ENCODE measurements at places on chromosomes 7 and 10. TPM values are rescaled to one million over a fixed set of nuclear protein-coding genes. Genes with fewer than 3 reads are reported as not detected.

Gene SFRP4
- not detected for total RNA-seq

Gene PDE1C
- not detected for total RNA-seq

Gene GIMAP7
- 46.9 TPM for total RNA-seq

Gene PRRT4
- total RNA-seq, result 0.21 TPM

Gene SCIN
- total RNA-seq, result not detected

Gene RADIL
- 0.26 TPM for total RNA-seq

Gene PDZD8
- total RNA-seq, result 20.2 TPM

Gene WAC
- total RNA-seq, result 135 TPM

GRCh38 chr7:49037346-49038210, 113.2 kb downstream of the CDC14C start:
- DNase-seq, result no peak
- no peak overlapping the region for H3K4me3 ChIP-seq
- H3K4me1 ChIP-seq, result no peaks in the 10 kb centered on the region
- no peaks in the 10 kb centered on the region for H3K36me3 ChIP-seq
- H3K27ac ChIP-seq, result no peak overlapping the region
- H3K27me3 ChIP-seq, result no peaks in the 10 kb centered on the region

GRCh38 chr7:22561321-22561811, 61.4 kb upstream of the STEAP1B start:
- peaks cover 54% of the 10 kb centered on the region for H3K4me1 ChIP-seq
- no peaks in the 10 kb centered on the region for H3K36me3 ChIP-seq
- DNase-seq, result no peak
- H3K27ac ChIP-seq, result no peak overlapping the region
- peaks cover 14% of the 10 kb centered on the region for H3K27me3 ChIP-seq

DNA sequence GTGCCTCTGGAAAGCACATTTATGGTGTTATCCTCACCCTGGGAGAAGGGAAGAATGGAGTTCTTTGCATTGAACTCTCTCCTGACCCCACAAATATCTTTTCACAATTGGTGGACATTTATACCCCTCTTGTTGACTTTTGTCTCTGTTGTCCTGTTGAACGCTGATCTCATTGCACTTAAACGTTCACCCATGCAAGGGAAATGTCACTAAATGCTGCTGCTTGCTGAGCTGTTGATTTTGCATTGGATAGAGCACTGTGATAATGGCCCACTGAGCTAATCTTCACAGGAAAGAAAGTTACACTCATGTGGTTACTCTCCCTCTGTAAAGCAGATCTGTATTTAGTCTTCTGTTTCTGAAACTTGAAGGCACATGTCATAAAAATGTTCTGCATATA, 133.4 kb downstream of the FZD1 start:
- no peak overlapping the region for H3K27ac ChIP-seq
- H3K4me1 ChIP-seq, result no peaks in the 10 kb centered on the region
- DNase-seq, result no peak
- no peaks in the 10 kb centered on the region for H3K36me3 ChIP-seq
- no peak overlapping the region for H3K4me3 ChIP-seq
- no peaks in the 10 kb centered on the region for H3K27me3 ChIP-seq

- H3K27me3 ChIP-seq, result no peaks in the 10 kb centered on the region
- peaks cover 15% of the 10 kb centered on the region for H3K4me1 ChIP-seq
- H3K4me3 ChIP-seq, result no peak overlapping the region
- DNase-seq, result no peak
- H3K36me3 ChIP-seq, result no peaks in the 10 kb centered on the region
- H3K27ac ChIP-seq, result no peak overlapping the region
Observed at GRCh38 chr7:47651355-47652317, 69.7 kb upstream of the TNS3 start.

- no peak for DNase-seq
- no peaks in the 10 kb centered on the region for H3K27me3 ChIP-seq
- H3K4me1 ChIP-seq, result peaks cover 50% of the 10 kb centered on the region
- no peak overlapping the region for H3K4me3 ChIP-seq
Observed at GRCh38 chr10:110540031-110540430, 27.5 kb upstream of the SMC3 start.

DNA sequence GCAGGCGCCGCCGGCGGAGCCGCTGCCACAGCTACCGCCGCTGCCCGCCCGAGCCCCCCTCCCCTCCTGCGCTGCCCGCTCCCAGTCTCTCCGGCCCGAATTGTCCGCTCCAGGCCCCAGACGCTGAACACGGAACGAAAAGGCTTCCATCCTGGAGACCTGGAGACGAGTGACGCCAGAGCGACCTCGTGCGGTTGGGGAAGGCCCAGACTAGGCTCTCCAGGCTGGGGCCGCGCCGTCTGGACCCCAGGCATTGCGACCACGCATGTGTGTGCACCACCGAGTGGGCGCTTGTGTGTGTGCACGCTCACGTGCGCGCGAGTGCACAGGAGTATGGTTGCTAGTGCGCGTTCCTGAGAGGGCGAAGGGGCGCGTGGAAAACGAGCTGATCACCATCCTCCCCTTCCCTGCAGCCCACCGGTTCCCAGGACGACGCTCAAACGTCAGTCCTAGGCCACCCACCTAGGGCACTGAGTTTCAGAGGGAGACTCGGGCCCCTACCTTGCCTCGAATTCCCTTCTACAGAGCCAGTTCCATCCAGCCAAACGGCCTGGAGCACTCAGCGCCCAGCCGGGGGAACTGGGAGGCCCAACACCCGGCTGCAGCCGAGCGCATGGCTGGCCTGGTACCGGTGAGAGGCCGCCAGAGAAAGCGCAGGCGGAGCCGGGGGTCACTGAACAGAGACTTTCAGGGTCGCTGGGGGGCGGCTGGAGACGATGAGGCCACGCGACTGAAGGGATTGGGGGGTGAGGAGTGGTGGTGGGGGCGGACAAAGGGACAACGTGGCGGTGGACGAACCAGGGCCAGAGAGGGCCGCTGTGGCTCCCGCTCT, 11.6 kb downstream of the LBX1 start:
- peaks cover 82% of the 10 kb centered on the region for H3K27me3 ChIP-seq
- no peak overlapping the region for H3K4me3 ChIP-seq
- H3K4me1 ChIP-seq, result peaks cover 23% of the 10 kb centered on the region
- peak overlapping the region; percentile 40 for H3K27ac ChIP-seq
- H3K36me3 ChIP-seq, result no peaks in the 10 kb centered on the region

DNA sequence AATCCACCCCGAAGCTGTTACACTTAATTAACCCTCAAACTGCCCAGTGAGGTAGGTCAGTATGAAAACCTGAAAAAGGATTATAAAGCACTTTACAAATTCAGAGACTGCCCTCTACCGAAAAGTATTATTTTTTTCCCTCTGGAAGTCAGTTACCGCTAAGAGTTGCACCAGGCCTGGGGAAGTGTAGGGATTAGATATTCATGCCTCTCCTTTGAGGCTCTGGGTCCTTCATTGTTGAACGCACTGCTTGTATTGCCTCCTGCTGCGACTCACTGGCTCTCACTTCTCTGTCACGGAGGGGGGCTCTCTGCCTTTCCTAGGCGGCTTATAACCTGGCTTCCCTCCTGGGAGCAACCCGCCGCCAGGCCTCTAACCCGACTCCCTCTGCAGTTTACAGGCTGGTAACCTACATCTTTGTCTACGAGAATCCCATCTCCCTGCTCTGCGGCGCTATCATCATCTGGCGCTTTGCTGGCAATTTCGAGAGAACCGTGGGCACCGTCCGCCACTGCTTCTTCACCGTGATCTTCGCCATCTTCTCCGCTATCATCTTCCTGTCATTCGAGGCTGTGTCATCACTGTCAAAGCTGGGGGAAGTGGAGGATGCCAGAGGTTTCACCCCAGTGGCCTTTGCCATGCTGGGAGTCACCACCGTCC, 2.7 kb downstream of the RHBDD2 start:
- peaks cover 43% of the 10 kb centered on the region for H3K36me3 ChIP-seq
- peaks cover 39% of the 10 kb centered on the region for H3K4me1 ChIP-seq
- H3K27ac ChIP-seq, result no peak overlapping the region
- H3K27me3 ChIP-seq, result no peaks in the 10 kb centered on the region
- DNase-seq, result no peak
- H3K4me3 ChIP-seq, result peak overlapping the region; percentile 68

- H3K4me3 ChIP-seq, result no peak overlapping the region
- peaks cover 7% of the 10 kb centered on the region for H3K27me3 ChIP-seq
- H3K4me1 ChIP-seq, result peaks cover 7% of the 10 kb centered on the region
- H3K36me3 ChIP-seq, result no peaks in the 10 kb centered on the region
Observed at GRCh38 chr10:110829721-110830410, 41.9 kb upstream of the PDCD4 start.

- peaks cover 21% of the 10 kb centered on the region for H3K4me1 ChIP-seq
- peak; percentile 37 for DNase-seq
- H3K36me3 ChIP-seq, result peaks cover 2% of the 10 kb centered on the region
- peaks cover 70% of the 10 kb centered on the region for H3K27me3 ChIP-seq
Observed at GRCh38 chr7:21253740-21254687, 173.9 kb upstream of the SP4 start.

DNA sequence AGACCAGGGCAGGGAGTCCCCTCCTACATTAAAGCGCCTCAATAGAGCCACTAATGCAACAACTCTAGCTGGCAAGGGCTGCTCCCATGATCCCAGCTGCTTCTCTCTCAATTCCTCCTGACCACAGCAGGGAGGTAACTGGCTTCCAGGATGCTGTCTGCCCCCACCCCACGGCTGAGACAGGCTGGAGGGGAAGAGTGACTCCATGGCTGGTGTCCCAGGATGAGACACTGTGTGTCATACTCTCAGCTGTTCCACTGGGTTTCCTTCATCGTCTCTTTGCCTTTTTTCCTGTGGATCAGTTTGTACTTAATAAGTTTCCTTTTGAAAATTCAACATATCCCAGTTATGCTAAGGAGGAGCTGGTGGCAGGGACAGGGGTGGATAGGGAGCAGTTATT, 27.7 kb upstream of the MYH16 start:
- H3K27me3 ChIP-seq, result peaks cover 2% of the 10 kb centered on the region
- H3K27ac ChIP-seq, result no peak overlapping the region

- no peak overlapping the region for H3K27ac ChIP-seq
- H3K4me3 ChIP-seq, result no peak overlapping the region
- no peaks in the 10 kb centered on the region for H3K27me3 ChIP-seq
- H3K4me1 ChIP-seq, result no peaks in the 10 kb centered on the region
- DNase-seq, result no peak
- peaks cover 9% of the 10 kb centered on the region for H3K36me3 ChIP-seq
Observed at GRCh38 chr7:112930787-112931186, 140.6 kb upstream of the TMEM168 start.

DNA sequence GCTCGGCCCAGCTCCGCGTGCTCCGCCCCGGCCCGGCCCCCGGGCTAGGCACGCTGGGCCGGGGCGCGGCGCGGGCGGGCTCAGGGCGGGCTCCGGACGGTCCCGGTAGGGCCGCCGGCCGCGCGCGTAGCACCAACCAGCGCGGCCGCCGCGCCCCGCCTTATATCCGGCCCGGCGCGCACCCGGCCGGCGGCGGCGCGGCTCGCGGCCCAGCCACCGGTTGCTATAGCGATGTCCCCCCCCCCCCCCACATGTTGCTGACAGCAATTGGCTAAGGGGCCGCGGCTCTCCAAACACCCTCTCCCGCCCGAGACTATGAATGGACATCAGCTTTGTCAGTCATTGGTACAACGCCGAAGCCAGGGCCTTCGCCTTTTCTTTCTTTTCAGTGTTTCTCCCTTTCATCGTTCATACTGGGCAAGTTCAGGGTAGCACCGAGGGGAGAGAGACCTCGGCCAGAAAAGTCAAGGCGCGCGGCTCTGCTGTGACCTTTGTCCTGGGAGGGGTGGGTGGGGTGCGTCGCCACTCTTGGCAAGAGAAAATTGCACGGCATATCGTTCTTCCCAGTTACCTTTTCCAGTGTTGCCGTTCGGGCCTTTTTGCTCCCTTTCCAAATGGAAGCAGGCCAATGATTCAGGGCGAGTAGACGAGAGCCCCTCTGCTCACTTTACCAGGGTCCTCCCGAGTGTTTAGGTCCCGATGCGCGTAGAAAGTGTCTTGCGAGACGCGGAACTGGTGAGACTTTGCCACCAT, 354.2 kb downstream of the DNAJB6 start:
- DNase-seq, result no peak
- peak overlapping the region; percentile 61 for H3K27ac ChIP-seq
- peaks cover 56% of the 10 kb centered on the region for H3K27me3 ChIP-seq
- no peaks in the 10 kb centered on the region for H3K4me1 ChIP-seq

- no peaks in the 10 kb centered on the region for H3K36me3 ChIP-seq
- no peaks in the 10 kb centered on the region for H3K4me1 ChIP-seq
- DNase-seq, result no peak
- no peaks in the 10 kb centered on the region for H3K27me3 ChIP-seq
Observed at GRCh38 chr7:122709930-122710646, 7.4 kb upstream of the RNF148 start.

- peaks cover 45% of the 10 kb centered on the region for H3K4me1 ChIP-seq
Observed at GRCh38 chr7:121397361-121397760, 1.3 kb upstream of the FAM3C start.

GRCh38 chr10:84158550-84158949, 15.1 kb upstream of the GPR15LG start:
- H3K36me3 ChIP-seq, result peaks cover 9% of the 10 kb centered on the region
- no peak overlapping the region for H3K4me3 ChIP-seq

DNA sequence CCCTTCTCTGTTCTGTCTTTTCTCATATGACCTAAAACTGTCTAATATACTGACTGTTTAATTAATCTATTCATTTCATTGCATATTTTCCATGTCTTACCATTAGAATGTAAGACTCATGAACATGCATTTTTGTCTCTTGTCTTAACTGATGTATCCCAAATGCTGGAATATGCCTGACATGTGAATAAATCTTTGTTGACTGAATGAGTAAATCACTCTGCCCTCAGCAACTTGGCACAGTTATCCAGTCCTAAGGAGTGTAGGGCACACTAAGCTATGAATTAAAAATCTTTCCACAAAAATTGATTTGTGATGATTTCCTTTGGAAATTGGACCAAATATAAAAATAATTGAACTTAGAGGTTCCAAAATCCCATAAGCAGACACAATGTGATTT, 111.3 kb downstream of the ETV1 start:
- no peaks in the 10 kb centered on the region for H3K36me3 ChIP-seq
- DNase-seq, result no peak
- H3K4me1 ChIP-seq, result no peaks in the 10 kb centered on the region
- no peak overlapping the region for H3K4me3 ChIP-seq
- H3K27me3 ChIP-seq, result no peaks in the 10 kb centered on the region

- DNase-seq, result no peak
- no peaks in the 10 kb centered on the region for H3K36me3 ChIP-seq
- H3K4me3 ChIP-seq, result no peak overlapping the region
- no peak overlapping the region for H3K27ac ChIP-seq
- H3K27me3 ChIP-seq, result peaks cover 79% of the 10 kb centered on the region
Observed at GRCh38 chr7:27181795-27182275, 3.2 kb downstream of the HOXA11 start.

Measured in activated T-helper 1 cell treated with anti-CD3 and anti-CD28 coated beads, Interleukin-12 subunit alpha, Interleukin-12 subunit beta, Interleukin-2, Interleukin-4 antibody, amounts not matched to agents 30 ng/mL and 10 ng/mL and 1 ng/mL, durations not matched to agents 14 hours and 24 hours and 36 hours (primary cell).